ENCODE measurements at places on chromosomes 11 and 22. TPM values are rescaled to one million over a fixed set of nuclear protein-coding genes. Genes with fewer than 3 reads are reported as not detected.

Gene NXPE4
- total RNA-seq = 0.33 TPM

Gene SCUBE1
- total RNA-seq = 18.7 TPM

Gene ROM1
- 9.0 TPM for total RNA-seq

Gene RIC3
- total RNA-seq = 7.8 TPM

Gene GPHA2
- not detected for total RNA-seq

DNA sequence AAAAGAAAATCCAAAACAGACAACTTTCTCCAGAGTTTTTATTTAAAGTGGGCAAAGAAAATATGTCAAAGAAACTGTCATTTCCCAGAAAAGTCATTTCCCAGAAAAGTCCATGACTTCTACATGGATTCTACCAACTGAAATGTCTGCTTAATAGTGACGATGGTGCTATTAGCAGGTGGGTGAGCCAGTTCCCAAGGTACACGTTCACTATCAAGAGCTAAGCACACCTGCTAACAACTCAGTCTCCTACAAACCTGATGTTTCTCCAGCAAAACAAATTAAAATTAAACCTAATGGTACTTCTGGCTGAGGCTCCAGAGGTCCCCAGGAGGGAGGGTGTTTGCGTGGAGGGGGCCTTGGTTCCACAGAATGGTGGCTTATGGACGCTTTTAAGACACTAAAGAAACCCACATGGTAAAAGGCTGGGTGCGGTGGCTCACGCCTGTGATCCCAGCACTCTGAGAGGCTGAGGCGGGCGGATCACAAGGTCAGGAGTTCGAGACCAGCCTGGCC is 26.8 kb downstream of the POU2AF1 start:
- DNase-seq = no peak

Gene PRR5L
- 15.3 TPM for total RNA-seq
